ENCODE measurements at places on chromosomes 16 and 17.

- DNase-seq, result no peak
Measured at GRCh38 chr17:18176176-18176575, 7.5 kb upstream of the ALKBH5 start.

GRCh38 chr17:68290268-68290954 is 516 bp downstream of the SLC16A6 start:
- DNase-seq, result no peak

- DNase-seq, result no peak
Measured at GRCh38 chr17:1402262-1402586, 2.2 kb upstream of the YWHAE start.

- no peak for DNase-seq
Measured at GRCh38 chr17:28285965-28286364, 33.0 kb upstream of the TMEM97 start.

DNA sequence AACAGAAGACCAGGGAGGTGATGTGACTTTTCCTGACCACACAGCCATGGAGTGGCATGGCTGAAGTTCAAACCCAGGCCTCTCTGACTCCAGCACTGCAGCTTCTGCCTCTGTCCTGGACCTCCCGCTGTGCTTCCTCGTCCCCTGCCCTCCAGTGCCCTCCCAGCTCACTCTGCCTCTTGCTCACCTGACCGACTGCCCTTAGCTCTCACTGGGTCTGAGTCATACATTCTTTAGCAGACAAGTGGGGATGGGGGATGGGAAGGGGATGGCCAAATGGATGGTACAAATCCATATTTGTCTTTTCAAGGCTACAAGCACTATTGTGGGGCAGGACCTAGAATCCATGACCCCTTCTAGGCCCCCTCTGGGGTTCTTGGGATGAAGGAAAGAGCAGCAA is 33.0 kb downstream of the PITPNM3 start:
- DNase-seq, result no peak

GRCh38 chr17:50363217-50364060 is 9.5 kb downstream of the MRPL27 start:
- DNase-seq, result peak; percentile 76

GRCh38 chr17:77887464-77888241 is 70.8 kb upstream of the TNRC6C start:
- peak; percentile 81 for DNase-seq

- DNase-seq, result no peak
Measured at GRCh38 chr17:61458421-61459141, 6.4 kb downstream of the TBX4 start.

DNA sequence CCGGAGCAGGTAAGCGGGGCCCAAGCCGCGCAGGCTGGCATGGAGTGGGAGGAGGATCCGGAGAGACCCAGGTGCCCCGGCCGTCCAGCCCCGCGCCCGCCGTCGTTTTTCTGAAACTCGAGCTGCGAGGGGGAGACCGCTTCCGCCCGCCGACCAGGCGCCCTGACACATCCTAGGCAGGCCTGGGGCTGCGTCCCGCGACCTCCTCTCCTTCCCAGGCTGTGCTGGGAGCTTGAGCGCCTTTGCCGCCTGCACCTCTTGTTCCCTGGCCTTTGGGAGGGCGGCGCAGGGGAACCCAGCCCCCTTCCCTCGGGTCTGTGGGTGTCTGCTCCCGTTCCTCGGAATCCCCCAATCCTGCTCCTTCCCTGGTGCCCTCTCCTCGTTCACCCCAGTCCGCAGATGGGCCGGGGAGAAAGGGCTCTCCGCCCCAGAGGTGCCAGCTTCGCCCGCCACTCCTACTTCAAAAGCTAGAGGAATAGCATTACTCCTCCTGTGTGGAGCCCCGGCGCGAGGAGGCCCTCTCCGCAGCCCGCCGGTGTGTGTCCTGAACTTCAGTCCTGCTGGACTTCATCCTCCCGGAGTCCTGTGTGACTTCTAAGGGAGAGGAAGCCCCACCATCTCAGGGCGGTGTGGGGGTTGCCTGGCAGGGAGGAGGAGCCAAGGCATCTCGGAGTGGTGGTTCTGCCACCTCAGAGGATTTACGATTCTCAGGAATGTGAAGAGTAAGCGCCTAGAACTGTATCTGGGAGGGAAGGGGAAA is 1.0 kb downstream of the NHERF1 start:
- no peak for DNase-seq

- no peak for DNase-seq
Measured at GRCh38 chr17:60766778-60767190, 89.1 kb downstream of the BCAS3 start.

GRCh38 chr16:53482123-53482522 is 20.9 kb downstream of the AKTIP start:
- no peak for DNase-seq

DNA sequence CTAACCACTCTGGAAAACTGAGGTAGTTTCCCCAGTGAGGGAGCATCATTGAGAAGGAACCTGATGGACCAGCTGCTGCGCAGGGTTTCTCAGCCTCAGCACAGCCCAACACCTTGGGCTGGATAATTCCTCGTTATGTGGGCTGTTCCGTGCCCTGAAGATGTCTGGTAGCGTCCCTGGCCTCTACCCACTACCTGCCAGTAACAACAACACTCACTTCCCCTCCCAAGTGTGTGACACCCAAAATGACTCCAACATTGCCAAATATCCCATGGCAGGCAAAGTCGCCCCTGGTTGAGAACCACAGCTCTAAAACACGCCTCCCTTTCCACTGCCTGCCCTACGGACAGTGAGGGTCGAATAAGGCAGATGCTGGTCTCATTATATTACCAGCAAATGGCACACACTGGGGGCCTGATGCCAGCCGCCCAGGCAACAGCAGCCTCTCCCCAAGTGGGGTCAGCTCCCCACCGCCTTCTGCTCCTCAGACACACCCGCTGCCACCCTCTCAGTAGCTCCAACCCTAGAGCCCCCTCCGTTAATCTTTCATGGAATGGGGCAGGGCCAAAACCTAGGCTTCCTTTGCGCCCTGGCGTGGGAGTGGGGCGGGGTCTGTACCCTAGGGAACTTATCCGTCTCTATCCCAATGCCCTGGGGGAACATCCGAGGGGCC is 1.0 kb downstream of the RHBDF2 start:
- DNase-seq, result peak; percentile 34

DNA sequence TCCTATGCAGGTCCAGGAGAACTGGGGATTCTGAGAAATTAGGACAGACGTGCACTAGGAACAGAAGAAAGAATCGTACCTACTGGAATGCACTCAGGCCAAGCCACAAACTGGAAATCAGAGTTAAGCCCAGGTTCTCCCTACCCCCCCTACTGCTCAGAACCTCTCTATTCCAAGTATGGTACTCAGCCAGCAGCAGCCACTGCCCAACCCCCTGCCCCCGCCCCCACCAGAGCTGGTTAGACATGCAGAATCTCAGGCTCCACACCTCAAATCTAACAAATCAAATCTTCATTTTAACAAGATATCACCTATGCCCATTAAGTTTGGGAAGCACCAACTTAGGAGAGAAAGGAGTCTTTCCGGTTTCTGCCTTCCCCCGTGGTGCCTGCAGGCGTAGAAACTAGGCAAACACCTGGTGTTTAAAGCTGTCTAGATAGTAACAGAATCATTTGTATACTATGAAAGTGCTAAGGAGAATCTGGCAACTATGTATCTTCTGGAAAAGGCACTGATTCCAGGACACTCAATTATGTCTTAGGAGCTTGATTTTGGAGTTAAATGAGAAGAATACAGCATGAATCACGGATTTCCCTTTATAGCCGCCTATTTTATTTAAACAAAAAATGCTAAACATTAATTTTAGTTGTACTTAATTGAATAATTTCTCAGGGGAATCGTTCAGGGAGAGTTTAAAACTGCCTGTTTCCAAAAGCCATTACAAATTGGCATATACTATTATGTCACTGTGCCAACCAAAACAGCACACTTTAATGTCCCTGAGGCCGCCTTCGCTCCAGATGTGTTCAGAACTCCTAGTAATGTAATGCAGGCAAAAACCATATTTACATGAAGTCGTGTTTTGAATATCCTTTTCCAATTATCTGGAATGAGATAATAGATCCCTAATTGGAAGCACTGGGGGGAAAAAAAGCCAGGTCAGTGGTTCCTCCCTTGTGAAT is 166.5 kb downstream of the STX8 start:
- peak; percentile 55 for DNase-seq

- DNase-seq, result no peak
Measured at GRCh38 chr17:69761011-69761410, 314.0 kb upstream of the KCNJ16 start.

GRCh38 chr17:80470603-80471002 is 5.8 kb downstream of the NPTX1 start:
- no peak for DNase-seq

Data from left hindlimb (tissue), 1 donor.